Foreskin fibroblast (primary cell): ENCODE measurements at places on chromosomes 2 and 18.

DNA sequence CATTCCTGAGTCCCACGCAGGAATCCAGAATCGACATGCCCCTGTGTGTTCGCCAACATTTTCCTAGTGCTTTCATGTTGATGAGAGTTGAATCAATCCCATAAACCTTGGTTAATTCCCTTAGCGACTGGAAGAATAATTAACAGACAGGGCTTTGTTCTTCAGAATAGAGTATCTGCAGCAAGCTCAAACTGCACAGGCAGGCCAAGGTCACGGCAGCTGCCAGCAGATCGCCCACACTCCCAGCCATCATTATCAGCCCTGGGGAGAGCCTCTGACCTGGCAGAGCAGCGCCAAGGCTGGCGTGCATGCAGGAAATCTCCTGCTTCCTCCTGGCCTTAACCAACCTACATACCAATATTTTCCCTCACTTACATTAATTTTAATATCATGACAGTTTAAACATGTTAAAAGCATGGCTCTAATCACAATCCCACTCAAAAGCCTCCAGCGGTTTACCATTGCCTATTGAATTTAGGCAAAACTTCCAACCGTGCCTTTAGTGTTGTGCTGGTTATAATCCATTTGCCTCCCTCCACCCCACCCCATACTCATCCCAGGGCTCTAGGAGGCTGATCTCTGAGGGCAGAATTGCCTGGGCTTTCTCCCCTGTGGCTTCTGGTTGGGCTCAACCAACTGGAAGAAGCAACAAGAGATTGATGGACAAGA is 46.8 kb upstream of the NCK2 start:
- DNase-seq = no peak

DNA sequence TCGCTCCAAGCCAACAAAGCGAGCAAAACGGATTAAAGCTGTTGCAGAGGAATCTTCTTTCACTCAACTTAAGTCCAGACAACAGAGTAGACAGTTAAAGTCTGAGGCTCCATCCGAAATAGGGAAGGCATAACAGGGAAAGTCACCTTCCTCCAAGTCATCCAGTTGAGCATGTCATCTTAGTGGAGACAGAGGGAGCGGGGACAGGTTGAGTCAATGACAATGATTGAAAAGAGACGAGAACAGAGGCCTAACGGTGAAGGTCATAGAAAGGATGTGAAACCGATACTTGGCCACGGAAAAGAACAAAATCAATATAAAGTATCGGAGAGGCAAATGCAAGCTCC is 455 bp downstream of the C18orf32 start:
- no peak for DNase-seq

DNA sequence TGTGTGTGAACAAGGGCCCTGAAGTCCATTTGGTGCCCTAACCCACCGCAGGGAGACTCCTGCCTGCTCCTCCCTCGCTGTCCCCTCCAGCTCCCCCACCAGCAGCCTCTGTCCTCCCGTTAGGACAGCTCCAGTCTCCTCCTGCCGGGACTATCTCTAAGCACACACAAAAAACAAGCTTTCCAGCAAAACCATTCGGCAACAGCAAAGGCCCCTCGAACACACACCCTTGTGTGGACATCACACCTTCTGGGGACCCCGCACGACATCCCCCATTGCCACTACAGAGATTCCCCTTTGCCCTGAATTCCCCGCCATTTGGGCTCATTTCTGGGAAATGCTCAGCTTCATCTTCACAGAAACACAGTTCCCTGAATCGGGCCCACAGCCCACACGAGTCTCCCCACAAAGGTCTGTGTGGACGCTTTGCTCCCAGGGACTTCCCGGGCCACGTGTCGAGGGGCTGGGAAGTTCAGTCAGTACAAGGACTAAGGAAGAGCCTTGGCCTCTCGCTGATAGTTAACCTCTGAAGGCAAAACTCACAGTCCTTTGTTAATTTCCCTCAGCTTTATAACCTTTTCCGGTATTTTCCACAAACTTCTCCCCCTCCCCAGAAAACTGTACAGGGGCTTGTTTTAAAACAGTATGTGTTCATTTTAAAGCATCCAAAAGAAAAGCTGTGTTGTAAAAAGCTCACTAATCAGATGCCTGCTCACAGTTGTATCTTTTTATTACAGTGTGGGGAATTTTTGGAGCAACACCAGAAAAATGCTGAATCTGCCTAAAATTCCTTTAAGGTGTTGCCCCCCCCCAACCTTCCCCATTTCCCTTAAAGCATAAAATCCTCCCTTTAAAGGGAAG is 25.9 kb downstream of the SMAD7 start:
- DNase-seq = no peak

DNA sequence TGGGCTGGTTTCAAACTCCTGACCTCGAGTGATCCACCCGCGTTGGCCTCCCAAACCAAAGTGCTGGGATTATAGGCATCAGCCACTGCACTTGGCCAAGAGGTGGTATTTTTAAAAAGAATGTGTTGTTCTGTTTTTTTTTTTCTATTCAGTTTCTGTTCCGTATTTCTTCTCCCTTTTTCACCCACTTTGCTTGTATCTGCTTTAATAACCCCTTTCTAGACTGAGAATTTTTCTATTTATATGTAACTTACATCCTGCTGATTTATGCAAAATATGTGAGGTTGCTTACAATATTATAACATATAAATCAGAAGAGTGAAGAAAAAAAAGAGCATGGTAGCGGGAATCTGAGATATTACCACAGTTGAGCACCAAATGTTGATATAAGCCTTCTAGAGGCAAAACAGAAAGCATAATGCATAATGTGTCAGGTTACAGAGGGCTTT is 17.2 kb upstream of the LYPD6B start:
- DNase-seq = no peak

DNA sequence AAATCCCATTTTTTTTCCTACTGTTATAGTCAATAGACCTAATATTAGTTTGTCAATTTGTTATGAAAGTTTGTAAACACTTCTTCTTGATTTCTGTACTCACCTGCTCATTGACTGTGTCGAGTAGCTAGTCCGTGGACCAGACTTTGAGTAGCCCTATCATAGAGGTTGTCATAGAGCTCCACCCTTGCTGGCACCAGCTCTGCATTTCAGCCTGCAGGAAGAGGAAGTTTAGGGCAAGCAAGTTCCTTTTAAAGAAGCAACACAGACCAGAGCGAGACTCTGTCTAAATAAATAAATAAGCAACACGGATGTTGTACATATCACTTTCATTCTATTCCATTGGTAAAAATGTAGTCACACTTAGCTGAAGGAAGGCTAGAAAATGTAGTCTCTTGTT is 74.0 kb downstream of the MCFD2 start:
- DNase-seq = no peak
